ENCODE measurements at places on chromosomes 12 and 14. TPM values are rescaled to one million over a fixed set of nuclear protein-coding genes. Genes with fewer than 3 reads are reported as not detected.

- no peak for DNase-seq
These were observed 179.4 kb downstream of the ERC1 start for GRCh38 chr12:1170411-1170810.

DNA sequence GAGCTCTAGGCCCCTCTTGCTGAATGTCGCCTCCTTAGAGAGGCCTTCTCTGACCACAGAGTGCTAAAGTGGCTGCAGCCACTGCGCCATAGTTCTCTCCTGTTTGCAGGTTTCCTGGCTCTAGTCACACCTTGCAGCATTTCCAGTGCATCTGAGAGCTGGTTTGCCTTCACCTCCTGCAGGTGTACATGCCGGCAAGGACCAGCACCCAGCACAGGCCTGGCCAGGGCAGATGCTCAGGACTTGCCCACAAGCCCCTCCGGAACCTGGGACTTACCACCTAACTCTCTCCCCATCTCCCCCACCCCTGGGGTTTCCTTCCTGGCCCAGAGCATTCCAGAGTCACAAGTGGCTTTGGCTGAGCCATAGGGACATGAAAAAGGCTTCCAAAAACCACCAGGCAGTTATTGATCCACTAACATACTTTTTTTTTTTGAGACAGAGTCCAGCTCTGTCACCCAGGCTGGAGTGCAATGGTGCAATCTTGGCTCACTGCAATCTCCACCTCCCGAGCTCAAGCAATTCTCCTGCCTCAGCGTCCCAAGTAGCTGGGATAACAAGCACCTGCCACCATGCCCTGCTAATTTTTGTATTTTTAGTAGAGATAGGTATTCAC lies 9.1 kb downstream of the ITPK1 start:
- DNase-seq, result no peak

GRCh38 chr12:44537354-44537753 lies 338.8 kb downstream of the NELL2 start:
- no peak for DNase-seq

- DNase-seq, result no peak
These were observed 13.8 kb upstream of the ADCK1 start for GRCh38 chr14:77786148-77786547.

DNA sequence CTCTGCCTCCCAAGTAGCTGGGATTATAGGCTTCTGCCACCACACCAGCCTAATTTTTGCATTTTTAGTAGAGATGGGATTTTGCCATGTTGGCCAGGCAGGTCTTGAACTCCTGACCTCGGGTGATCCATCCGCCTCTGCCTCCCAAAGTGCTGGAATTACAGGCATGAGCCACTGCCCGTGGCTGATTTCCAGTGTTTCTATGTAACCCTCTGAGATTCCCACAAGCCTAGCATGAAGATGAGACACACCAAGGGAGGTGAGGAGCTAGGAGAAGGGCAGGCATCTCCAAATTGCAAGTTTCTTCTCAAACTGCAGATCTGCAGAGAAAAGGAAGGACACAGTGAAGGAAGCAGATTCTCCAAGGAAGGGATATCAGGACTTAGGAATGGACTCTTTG lies 125.0 kb downstream of the CACNA1C start:
- no peak for DNase-seq

- DNase-seq, result no peak
These were observed 26.6 kb downstream of the PRKCH start for GRCh38 chr14:61347826-61348443.

DNA sequence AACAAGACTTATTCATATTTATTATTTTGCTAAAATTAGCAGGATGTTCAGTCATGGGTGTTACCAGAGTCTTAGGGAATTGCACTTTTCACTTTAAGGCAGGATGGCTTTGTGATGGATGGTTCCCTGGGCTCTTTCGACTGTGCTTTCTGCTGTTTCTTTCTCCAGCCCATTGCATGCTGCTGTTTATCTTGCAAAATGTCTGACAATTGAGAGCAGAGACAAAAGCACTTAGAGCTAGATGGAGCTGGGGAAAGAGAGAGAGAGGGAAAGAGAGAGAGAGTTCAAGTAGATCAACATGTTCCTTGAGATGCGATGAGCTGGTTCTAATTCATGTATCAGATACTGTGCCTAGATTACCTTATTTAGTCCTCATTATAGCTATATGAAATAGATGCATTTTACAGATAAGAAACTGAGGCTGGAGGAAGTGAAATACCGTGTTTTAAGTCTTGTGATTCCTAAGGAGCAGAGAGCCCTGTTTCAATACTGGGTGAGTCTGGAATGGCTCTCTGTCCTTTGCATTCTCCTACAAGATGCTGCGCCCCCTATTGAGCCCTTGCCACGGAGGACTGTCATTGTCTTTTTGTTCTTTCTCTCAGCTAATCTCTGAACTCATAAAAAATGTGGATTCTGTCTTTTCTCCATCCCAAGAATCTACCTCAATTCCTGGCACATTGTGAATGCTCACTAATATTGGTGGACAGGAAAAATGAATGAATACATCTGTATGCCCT lies 227.9 kb downstream of the ALG10B start:
- DNase-seq, result no peak

- no peak for DNase-seq
These were observed 67.8 kb downstream of the METTL25 start for GRCh38 chr12:82426081-82426480.

SMIM41 gene
- not detected for total RNA-seq

CATSPERB gene
- total RNA-seq, result 0.37 TPM

FOXM1 gene
- 0.79 TPM for total RNA-seq

Measured in left ventricle myocardium superior (tissue), 1 donor.